Jurkat, Clone E6-1 (cell line): ENCODE measurements at places on chromosomes 7 and 10.

DNA sequence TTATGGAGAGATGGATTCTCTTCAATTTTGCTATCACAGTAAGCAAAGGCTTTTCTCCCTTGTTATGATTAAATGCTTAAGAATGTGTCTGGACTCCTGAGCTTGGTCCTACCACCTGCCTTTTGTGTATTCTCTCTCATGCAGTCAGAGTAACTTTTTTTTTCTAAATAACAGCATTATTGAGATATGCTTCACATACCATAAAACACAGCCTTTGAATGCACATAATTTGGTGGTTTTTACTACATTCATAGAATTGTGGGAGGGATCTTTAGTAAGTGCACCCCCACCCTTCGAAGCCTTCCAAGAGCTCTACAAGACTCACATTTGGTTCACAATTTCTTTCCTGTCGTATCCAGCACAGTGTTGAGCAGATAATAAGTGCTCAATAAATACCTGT is 175.5 kb downstream of the ADAM12 start:
- no peak for DNase-seq

DNA sequence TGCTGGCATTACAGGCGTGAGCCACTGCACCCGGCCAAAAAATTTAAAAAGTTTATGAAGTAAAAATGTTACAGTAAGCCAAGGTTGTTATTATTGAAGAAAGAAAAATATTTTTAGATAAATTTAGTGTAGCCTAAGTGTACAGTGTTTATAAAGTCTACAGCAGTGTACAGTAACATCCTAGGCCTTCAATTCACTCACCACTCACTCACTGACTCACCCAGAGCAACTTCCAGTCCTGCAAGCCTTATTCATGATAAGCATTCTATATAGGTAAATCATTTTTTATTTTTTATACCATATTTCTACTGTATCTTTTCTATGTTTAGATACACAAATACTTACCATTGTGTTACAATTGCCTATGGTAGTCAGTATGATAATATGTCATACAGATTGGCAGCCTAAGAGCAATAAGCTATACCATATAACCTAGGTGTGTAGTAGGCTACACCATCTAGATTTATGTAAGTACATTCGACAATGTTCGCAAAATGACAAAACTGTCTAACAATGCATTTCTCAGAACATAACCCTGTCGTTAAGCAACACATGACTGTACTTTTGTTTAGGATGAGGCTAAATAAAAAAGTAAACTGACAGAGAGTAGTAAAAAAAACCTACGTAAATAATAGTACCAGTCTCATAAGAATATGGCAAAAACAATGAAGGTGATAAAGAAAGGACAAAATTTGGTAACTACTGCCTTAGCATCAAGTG is 77.8 kb upstream of the FAM133B start:
- no peak for DNase-seq

DNA sequence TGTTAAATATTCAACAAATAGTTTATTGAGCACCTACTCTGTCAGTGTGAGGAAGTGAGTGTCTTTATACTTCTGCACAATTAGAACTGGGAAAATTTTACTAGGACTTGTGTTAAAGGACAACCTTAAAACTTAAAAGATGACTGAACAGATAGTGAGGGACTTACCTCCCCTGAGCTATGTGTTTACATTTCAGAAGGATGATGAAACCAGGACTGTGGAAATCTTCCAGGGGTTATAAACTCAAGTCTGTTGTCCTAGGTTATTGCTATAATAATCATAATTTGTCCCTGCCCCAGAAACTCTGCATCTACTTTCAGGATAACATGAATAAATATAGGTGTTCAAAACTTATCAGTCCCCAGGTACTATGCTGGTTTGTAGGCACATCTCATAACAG is 261.0 kb upstream of the MKLN1 start:
- DNase-seq = no peak

GRCh38 chr10:132468216-132468615 is 69.4 kb upstream of the INPP5A start:
- no peak for DNase-seq

- no peak for DNase-seq
Observed at GRCh38 chr10:10010397-10010796, 1007.3 kb upstream of the CELF2 start.

DNA sequence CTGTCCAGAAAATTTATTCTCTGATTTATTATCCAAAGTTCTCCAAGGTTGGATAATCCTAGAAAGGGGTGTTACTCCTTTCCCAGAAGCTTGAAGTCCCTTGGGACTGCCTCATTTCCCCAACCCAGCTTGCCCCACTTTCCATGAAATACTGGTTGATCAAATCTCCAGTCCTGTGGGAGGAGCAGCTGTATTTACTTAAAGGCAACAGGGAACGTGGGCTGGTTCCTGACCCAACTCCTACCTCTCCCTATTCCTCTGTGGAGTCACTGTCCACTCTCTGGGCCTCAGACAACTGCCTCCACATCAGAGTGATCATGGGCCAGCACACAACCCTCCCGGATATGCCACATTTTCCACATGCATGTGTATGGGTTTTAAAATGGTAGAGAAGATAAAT is 166.2 kb upstream of the PRR15 start:
- no peak for DNase-seq

- no peak for DNase-seq
Observed at GRCh38 chr7:29825775-29826529, 19.6 kb downstream of the WIPF3 start.

DNA sequence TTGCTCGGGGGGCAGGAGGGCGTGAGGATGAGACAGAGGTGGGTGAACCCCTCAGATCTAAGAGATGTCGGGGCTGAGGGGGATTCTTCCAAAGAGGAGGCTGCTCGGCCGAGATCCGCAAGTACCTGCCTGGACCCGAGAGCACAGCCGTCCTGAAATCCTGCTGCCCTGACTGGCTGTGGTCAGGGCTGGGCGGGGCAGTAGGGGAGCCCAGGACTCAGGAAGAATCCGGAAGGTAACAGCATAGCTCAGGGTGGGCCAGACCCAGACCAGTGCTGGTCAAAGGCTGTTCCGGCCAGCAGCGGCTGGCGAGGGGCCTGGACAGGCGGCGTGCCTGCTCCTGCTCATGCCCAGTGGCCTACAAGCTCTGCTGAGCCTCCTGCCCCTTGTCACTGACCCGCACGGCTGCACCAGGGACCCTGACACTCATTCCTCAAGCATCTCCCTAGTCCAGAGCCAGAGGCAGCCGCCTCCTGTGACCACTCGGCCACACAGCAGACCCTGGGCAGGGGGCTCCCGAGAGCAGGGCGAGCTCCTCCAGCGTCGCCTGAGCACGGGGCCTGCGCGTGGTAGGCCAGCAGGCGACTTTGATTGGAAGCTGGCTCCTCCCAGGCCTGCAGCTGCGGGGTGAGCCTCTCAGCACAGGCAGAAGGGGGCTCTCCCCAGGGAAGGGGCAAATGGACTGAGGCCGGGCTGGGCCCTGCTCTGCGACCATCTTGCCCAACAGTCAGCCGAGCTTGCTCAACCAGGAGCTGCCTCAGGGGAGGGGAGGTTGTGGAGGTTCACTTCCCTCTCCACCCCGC is 3.1 kb upstream of the ADAP1 start:
- no peak for DNase-seq

GRCh38 chr10:72794260-72794659 is 99.3 kb upstream of the OIT3 start:
- no peak for DNase-seq

DNA sequence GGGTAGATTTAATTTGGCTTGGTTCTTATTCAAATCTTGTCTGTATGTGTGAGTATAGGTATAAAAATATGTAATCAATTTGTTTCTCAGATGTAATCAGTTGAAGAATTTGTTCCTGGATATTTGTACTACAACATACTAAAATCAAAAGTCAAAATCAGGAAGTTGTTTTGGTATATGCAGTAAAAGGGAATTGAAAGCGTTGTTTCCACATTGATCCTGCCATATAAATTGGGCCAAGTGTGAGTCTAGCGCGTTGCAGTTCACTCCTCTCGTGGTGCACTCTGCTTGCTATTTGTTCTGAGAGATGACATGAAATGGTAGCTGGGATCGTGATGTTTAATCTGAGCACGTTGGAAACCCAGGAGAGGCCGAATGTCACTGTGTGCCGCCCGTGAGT is 55.9 kb downstream of the SHH start:
- no peak for DNase-seq
